Hematopoietic multipotent progenitor cell treated with erythropoietin and hydrocortisone succinate and interleukin-3 and kit ligand, for 15 days (in vitro differentiated cells): ENCODE measurements at places on chromosomes 7 and 10.

DNA sequence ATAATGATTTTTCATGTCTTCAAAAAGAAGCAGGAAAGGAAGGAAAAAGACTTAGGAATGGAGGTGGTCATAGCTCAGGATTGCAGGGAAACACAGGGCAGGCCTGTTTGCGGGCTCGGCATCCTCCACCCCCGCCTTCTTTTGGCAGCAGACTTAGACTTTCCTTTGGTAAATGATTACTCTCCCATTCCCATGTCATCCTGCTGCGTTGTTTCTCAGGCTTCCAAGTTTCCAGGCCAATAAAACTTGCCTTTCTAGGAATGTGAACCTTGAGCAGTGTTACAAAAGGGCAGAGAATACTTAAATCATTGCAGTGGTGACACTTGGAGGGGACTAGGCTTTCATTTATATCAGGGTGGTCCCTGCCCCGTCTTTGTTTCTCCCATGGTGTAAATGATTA lies 34.0 kb upstream of the DGKB start:
- DNase-seq: no peak

DNA sequence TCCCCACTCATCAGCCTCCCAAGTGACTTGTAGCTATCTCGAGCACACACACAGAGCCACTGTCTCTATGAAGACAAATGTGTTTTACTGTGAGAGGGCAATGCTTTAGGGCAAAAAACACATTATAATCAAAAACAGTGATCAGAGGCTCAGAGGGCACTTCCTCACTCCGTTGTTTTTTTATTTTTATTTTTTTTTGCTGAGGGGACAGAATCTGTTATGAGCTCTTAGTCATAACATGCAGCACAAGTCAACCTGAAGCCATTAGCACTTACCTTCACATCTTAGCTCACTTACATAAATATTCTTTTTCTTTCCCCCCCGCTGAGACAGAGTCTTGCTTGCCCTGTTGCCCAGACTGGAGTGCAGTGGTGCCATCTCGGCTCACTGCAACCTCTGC lies 157.7 kb downstream of the CALN1 start:
- DNase-seq: no peak

- DNase-seq: no peak
Observed at GRCh38 chr10:27474741-27475140, 29.4 kb upstream of the RAB18 start.

GRCh38 chr7:43022008-43022407 lies 89.8 kb downstream of the MRPL32 start:
- no peak for DNase-seq

DNA sequence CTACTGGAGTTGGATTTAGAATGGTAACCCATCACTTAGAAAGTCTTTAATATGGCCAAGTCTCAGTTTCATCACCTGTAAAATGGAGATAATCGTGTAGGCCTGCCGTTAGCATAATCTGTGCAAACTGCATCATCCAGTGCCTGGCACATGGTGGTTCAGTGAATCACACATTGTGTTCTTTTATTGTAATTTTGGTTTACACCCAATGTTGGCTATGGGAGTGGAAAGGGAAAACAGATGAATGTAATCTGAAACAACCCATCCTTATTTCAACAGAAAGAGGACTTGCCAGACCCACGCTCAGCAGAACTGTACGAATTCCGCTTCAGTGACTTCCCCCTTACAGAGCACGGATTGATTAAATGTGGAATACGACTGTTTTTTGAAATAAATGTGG lies 27.5 kb downstream of the PDE6C start:
- DNase-seq: no peak

- DNase-seq: no peak
Observed at GRCh38 chr10:4283846-4284610, 499.0 kb upstream of the KLF6 start.

DNA sequence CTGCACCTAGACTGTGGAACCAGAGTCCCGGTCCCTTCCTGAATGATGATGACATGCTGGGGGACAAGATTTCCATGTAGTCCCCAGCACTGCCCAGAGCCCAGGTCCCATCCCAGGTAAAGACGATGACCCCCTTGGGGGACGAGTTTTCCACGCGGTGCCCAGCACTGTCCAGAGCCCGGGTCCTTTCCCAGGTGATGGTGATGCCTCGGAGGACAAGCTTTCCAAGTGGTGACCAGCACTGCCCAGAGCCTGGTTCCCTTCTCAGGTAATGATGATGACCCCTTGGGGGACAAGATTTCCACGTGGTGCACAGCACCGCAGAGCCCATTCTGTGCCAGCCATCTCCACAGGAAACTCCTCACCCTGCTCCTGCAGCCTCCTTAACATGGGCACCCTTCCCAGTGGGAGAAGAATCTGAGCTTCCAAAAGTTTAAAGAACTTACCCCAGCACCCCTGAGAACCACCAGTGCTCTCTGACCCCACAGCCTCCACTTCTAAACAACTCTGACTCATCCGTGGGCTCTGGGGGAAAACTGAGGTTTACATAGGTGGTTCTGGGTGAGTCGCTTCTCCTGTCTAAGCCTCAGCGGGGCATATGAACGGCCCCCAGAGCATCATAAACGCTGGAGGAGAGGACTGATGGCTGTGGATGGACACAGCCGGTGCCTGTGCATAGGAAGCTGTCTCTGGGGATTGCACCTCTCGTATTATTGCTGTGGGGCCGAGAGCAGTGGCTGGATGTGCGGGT lies 233.2 kb downstream of the TCERG1L start:
- DNase-seq: no peak

DNA sequence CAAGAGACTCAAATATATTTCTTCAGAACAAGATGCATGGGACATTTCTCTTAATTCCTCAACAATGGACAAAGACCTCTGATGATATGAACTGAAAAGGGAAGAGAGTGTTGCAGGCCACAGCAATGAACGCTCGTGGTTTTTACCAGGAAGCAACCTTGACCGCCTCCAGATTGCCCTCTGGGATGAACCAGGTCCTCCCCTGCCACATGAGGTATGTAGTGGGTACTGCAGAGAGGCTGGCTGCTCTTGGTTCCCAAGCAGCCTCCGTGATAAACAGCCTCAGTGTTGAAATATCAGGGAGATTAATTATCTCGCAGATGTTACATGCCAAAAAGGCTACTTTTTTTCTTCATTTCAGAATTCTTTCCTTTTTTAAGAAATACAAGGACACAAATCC lies 338.8 kb downstream of the ELMO1 start:
- DNase-seq: no peak
